Left lobe of liver (tissue), 2 donors: ENCODE measurements at places on chromosomes 2 and 18. TPM values are rescaled to one million over a fixed set of nuclear protein-coding genes. Genes with fewer than 3 reads are reported as not detected.

- DNase-seq: no peak
Measured at GRCh38 chr18:75111760-75112159, 97.2 kb downstream of the PTGR3 start.

DNA sequence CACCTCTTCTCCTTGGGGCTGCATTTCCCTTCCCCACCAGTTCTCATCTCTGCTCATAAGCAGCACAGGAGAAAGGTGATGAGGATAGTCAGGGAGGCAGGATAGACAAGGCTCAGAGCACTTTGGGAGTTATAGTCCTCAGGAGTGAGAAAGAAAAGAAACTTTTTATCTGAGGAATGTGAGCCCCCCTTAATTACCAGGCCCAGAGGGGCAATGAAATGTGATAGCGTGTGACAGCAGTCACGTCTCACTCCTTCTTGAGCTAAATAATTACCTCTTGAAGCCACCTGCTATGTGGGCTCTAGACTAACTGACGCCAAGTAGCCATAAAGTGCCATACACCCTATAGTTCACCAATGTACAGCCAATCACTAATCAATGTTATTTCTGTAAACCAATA lies 105.8 kb downstream of the SPP2 start:
- DNase-seq: no peak

GRCh38 chr18:59189008-59189407 lies 30.9 kb upstream of the GRP start:
- DNase-seq: no peak

DNA sequence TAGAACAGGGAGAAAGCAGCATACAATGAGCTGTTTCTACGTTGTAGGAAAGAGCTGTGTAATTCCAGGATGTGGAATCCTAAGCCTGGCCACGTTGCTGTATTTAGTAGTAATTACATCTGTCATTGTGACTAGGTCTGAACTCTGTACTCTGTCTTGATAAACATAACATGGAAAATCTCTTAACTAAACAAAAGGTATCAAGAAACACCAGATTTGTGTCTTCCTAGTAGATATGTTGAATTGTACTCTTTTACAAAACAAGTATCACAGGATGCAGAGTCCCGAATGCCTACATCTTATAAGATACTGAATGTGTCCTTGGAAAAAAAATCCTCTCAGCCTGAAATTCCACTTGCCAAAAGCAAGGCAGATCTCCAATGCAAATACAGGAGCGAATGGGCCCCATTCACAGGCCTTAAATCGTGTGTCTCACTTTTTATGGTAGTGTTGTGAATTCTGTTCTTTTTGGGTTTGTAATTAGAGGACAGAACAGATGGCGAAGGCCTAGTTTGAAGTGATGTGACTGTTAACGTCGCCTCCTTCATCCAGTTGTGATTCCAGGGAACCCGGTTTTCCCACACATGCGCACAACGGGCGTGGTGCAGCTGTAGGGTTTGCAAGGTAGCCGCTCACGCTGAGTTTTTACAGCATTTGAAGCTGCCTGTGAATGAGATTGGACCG lies 246.5 kb downstream of the GBX2 start:
- DNase-seq: no peak

- DNase-seq: no peak
Measured at GRCh38 chr2:223222397-223222796, 170.4 kb downstream of the KCNE4 start.

DNA sequence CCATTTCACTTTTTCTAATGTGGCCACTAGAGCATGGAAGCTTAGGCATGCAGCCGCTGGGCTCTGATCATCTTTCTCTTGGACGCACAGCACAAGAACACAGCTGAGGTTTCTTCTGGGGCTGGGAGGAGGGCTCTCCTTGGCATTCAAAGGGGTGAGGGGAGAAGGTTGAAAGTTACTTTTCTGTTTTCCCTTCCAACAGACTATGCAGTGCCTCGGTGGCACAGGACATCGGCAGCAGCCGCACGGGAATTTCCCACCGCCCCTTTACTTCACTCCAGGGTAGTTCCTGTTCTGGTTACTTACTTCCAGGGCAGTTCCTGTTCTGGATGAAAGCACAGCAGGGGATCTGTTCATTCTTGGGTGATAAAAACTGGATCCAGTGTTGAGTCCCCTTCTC lies 18.9 kb upstream of the MAL start:
- no peak for DNase-seq

DNA sequence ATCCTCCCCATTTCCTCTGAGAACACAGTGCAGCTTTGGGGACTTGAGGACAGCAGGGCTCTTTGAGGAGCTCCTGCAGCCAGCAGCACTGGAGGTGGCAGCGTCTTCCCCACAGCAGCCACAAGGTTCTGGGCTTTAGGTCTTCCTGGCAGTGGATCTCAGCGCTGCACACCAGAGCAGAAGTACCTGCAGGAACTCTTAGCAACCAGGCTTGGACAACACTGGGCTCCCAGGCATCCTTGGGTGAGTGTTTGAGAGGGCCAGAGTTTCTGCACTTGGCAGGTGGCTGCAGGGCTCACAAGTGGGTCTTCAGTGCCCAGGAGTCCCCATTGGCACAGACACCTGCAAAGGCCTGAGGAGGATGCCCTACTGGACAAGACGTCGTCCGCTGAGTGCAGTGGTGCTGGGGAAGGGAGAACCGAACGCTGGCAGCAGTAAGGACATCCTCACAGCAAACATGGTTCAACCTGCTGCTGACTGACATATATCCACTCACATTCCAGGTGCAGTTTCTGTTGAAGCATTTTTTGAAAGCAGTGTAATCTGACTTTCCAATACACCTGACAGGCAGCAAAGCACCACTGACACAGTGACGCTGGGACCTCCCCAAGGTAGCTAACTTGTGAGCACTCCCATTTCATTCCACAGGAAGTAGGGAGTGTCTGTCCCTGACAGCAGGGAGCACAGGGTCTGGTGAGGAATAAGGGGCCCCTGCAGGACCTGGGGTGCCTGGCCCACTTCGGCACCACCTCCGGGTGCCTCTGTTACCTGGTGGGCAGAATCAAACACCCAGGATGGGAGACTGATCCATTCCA lies 149.9 kb upstream of the COPS8 start:
- DNase-seq: no peak

- DNase-seq: no peak
Measured at GRCh38 chr18:71223486-71223885, 934.6 kb downstream of the SOCS6 start.

GRCh38 chr18:60847517-60847916 lies 474.9 kb upstream of the MC4R start:
- DNase-seq: no peak

- DNase-seq: no peak
Measured at GRCh38 chr2:210527286-210527685, 29.1 kb upstream of the CPS1 start.

DNA sequence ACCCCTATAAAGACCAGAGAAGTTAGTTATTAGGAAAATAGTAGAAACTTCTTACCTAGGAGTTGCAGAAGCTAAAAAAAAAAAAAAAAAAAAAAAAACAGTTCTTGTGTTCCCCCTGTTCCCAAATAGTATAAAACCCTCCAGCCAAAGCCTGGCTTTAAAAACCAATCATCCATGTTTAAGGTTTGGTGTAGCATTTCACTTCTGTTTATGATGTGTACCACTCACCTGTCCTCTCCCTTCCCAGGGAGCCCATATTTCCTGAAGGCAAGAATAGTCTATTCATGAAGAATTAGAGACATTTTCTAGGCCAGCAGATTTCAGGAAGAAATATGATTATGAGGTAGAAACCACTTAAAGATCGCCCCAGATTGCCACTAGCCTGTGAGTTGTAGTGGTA lies 273.6 kb downstream of the SETBP1 start:
- DNase-seq: no peak

DNA sequence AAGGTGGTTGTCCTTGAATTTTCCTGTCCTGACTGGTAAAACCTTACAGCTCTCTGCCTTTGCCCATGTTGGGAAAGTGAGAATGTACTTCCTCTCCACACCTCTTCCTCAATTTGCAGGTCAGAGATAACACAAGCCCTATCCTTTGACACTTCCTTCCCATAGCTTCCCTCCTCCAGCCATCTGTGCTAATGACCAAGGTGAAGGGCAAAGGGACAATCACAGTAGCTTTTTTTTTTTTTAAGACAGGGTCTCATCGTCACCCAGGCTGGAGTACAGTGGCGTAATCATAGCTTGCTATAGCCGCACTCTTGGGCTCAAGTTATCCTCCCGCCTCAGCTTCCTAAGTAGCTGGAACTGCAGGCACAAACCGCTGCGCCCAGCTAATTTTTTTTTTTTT lies 24.3 kb upstream of the STPG4 start:
- no peak for DNase-seq

DNA sequence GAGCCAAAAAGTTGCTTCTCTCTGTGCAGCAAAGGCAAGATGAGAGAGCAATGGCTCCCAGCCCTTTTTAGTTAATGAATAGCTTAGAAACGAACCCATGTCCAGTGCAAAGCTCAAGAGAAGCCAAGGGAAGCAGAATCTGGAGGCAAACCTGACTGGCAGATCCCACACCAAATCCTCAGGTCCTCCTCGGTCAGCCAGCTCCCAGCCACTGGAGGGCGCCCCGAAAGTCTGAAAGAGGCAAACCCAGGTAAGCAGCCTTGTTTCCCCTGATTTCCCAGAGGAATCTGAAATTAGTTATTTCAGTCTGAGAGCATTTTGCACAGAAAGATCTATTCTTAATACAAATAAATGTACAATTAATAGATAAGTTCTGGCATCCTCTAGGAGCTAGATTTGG lies 71.3 kb upstream of the PID1 start:
- DNase-seq: peak; percentile 64

DNA sequence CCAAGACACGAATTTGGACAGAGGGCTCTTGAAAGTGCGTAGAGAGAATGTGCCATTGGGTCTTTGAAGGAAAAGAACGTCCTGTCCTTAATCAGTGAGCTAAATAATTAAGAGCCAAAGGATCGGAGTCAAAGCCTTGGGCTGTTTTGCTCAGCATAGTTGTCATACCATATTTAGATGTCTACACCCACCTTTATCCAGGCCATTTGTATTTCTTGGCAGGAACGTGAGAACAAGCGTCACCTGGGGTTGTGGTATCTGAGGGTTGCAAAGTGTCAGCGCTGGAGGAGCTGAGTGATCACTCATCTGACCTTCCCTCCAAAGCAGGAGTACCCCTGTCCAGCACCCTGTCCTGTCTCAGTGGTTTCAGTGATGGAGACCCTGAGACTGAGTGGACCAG lies 4.5 kb downstream of the LPIN1 start:
- DNase-seq: no peak

DNA sequence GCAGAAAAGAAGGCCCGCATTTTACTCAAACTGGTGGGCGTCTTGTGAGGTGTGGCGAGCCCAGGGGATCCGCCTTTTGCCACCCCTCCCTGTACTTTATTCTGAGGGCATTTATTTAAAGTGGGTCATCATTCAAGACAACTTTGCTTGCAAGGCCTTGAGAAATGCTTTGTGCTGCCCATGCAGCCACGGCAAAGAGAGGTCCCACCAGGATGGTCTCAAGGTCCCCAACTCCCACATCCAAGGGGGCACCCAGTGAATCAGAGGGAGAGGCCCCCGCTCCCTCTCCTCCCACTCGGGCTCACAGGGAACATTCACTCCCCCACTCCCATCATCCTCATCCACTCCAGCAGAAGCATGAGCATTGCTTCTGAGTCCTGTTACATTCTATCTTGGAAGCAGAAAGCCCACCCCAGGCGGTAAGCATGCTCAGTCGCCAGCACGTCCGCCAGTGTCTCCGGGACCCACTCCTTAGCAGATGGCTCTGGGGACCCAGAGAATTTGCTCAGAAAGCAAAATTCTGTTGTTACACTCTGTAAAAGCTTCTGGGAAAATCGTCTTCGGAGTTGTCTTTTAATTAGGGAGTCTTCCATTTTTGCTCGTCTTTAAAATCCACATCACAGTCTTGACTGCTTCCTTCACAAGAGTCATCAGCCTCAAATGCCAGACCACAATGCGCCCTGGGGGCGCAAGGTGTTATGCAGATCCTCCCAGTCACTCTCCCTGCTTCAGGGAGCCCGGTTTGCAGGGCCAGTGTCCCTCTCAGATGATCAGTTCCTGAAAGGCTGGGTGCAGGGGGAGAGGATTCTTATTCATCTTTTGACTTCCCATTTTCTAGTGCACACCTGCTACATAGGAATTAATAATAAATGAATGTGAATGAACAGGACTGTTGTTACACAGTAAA lies 99.4 kb upstream of the NCK2 start:
- no peak for DNase-seq

GRCh38 chr2:235238537-235238936 lies 255.3 kb upstream of the AGAP1 start:
- DNase-seq: no peak

DNA sequence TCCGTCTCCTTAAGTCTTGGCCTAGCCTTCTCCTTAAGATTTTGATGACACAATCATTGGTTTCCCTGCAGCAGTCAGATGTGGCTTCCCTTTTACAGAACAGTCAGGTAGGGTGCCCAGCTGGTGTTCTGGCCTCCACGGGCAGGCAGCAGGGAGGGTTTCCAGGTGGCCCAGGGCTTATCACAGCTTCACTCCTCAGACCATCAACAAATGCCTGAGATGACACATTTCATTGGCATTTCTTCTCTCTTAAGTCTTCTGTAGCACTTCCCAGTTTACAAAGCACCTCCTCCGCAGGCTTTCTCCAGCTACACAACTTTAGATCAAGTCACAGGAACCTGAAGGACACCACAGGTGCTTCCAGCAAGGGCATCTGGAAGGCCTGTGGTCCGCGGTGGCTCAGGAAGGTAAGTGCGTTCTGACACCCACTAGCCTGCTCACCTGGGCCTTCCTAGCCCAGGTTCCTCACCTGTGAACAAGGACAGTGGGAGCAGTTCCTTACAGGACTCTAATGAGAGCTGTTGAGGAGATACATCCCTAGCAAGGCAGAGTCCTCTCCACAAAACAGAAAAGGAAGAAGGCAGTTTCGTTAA lies 37.6 kb downstream of the PTPN18 start:
- no peak for DNase-seq

- no peak for DNase-seq
Measured at GRCh38 chr2:172639256-172639655, 83.4 kb downstream of the PDK1 start.

DNA sequence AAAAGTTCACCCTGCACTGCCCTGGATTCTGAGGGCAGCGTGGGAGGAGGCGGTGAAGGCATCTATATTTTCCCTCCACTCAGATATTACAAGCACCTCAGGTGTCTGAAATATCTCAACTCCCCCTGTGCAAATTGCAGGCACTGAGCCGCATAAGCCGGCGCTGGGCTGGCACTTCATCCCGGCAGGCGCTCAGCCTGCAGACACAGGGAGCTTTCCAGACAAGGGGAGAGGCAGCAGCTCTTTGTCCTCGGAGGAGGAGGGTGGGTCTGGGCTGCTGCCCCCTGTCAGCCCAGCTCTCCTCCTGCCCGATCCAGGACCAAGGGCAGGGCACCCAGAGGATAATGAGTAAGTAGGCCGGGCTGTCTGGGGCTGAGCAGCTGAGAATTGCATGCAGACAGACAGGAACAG lies 189.3 kb upstream of the MYT1L start:
- no peak for DNase-seq

The ALPI gene
- total RNA-seq: not detected

The GALR1 gene
- total RNA-seq: not detected

The CAPN14 gene
- total RNA-seq: not detected

The SLC9A2 gene
- not detected for total RNA-seq

The OTOS gene
- not detected for total RNA-seq

The IL1A gene
- total RNA-seq: not detected

The MAP2 gene
- 2.3 TPM for total RNA-seq

The DAW1 gene
- not detected for total RNA-seq

The MYOM1 gene
- total RNA-seq: 4.9 TPM

The SLC8A1 gene
- 6.0 TPM for total RNA-seq

The TSHZ1 gene
- 12.1 TPM for total RNA-seq

The HNMT gene
- 46.2 TPM for total RNA-seq

The RFTN2 gene
- total RNA-seq: 1.1 TPM
